NCI-H524 (cell line): ENCODE measurements at places on chromosomes 13 and 19.

GRCh38 chr13:51838240-51838846, 6.6 kb downstream of the TMEM272 start:
- DNase-seq: no peak

DNA sequence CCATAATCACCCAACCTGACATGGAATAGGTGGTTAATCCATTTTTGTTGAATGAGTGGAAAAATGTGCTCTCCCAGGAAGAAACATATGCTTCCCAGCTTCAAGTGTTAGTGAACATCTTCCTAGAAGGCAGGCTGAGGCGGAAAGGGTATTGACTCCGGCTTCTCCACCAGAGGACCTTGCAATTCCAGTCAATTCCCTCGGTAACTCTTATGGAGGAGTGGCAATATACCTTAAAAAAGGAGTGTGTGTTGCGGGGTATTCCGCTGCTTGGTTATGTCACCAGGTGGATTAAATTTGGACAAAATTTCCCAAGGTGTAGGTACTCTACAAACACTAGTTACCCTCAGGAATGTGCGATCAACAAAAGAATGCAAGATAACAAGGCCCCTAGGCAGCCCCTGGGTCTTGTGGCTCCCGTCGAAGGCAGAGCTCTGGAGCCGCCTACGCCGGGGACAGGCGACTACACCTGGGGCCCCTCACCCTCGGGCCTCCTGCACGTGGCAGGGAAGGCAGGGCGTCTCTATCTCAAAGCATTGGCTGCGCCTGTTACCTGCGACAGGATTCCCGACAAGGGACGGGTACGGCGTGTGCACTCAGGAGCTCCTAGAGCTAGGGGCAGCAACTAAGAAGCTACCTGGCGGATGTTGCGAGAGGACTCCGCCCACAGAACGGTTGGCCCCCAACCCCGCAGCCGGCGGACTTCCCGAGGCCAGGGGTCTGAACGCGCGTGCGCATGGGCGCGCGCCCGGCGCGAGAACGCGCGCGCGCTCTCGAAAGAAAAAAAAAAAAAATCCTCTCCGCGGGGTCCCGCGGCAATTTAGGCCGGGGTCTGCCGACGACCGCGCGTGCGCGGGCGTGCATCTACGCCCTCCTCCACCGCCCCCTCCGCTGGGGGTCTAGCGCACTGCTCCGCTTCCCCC, at the start of gene WDR87:
WDR87 (minus strand) TSS at position 649 of the 923 bp plus-strand sequence. CDS start 8,355 bp downstream, outside the sequence.
- peak; percentile 90 for DNase-seq

- DNase-seq: no peak
Measured at GRCh38 chr19:48991873-48992580, 1.1 kb downstream of the GYS1 start.

DNA sequence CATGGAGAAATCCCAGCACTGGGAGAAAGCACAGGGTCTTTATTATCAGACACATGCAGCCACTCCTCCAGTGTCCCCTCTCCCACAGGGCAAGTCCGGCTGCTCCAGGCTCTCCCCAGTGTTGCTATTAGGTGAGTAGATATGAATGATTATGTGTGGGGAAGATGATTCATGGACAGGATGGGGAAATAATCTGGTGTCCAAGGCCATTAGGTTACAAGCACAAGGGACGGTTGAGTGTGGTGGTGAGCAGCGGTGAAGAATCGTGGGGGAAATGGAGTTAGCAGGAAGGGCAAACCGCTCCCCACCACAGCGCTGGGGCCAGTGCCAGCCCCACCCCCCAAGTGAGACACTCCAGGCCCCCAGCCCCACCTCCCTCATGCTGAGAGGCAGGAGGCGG, 19.0 kb downstream of the CD177 start:
- no peak for DNase-seq

GRCh38 chr13:99617474-99618255, 116.4 kb downstream of the TM9SF2 start:
- DNase-seq: peak; percentile 58

GRCh38 chr13:40102854-40103253, 447.4 kb downstream of the COG6 start:
- no peak for DNase-seq

GRCh38 chr13:21243045-21243897, 66.8 kb downstream of the MRPL57 start:
- no peak for DNase-seq

- no peak for DNase-seq
Measured at GRCh38 chr19:1214862-1215731, 9.5 kb downstream of the STK11 start.

- DNase-seq: no peak
Measured at GRCh38 chr19:1474011-1474764, 4.8 kb downstream of the C19orf25 start.

- DNase-seq: no peak
Measured at GRCh38 chr13:51241720-51242119, 19.5 kb downstream of the FAM124A start.

GRCh38 chr13:109163037-109163379, 533.6 kb downstream of the MYO16 start:
- DNase-seq: no peak

- DNase-seq: no peak
Measured at GRCh38 chr13:73599232-73600128, 534.7 kb downstream of the KLF12 start.

DNA sequence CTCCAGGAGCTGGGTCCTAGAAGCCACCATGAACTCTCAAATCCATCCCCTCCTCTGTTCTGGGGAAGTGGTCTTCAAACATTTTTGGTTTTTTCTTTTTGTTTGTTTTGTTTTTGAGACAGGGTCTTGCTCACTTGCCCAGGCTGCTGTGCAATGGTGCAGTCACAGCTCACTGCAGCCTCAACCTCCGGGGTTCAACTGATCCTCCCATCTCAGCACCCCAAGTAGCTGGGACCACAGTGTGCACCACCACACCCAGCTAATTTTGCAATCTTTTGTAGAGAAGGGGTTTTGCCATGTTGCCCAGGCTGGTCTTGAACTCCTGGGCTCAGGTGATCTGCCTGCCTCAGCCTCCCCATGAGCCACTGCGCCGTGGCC, 7.0 kb downstream of the BLVRB start:
- no peak for DNase-seq

DNA sequence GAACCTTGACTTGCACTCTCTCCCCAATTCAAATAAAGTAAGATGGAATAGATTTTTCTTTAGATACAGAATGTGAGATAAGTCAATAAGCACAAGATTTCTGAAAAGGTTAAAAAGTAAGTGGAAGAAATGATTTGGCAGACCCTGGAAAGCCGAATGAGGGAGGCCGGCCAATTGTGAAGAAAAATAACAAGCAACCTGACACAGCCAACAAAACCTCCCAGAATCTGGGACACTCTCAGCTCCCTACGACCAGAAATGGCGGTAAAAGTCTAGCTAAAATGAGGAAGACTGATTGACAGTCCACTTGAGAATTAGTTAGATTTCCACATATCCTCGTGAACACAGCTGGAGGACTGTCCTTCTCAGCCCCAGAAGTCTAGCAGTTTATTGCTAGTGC, 85.4 kb downstream of the KLF12 start:
- DNase-seq: no peak

DNA sequence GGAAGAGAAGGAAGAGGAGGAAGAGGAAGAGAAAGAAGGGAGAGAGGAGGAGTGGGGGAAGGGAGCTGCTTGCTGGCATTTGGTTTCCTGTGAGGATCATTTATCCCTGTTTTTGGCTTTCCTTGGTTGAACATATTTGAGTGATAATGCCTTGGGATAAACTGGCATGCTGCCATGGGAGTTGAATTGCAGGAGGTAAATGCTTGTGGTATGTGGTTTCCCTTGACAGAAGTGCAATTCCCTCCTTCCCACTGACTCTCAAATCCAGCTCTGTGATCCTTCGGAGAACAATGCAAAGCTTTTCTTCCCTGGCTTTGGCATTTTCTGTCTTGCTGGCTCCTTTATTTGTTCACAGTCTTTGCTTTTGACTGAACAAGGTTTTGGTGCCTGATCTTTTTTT, 27.2 kb upstream of the CBY2 start:
- peak; percentile 65 for DNase-seq

DNA sequence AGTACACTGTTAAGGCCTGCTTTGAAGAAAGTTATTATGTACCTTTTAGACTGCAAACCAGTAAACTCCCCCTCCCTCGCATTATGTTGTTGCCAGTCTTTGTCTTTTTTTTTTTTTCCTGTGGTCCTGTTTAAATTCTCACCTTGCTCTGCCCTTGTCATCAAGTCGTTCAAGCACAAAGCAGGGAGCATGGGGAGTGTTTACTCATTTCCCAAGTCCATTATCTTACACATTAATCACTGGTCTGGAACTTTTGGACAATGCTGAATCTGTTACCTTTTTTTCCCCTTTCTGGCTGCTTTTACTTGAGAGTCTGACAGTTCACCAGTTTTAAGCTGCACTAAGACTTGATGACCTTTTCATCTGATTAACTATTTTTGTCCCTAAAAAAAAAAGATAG, 108.2 kb downstream of the DACH1 start:
- DNase-seq: no peak

- DNase-seq: no peak
Measured at GRCh38 chr13:102260256-102260655, 141.6 kb downstream of the FGF14 start.

DNA sequence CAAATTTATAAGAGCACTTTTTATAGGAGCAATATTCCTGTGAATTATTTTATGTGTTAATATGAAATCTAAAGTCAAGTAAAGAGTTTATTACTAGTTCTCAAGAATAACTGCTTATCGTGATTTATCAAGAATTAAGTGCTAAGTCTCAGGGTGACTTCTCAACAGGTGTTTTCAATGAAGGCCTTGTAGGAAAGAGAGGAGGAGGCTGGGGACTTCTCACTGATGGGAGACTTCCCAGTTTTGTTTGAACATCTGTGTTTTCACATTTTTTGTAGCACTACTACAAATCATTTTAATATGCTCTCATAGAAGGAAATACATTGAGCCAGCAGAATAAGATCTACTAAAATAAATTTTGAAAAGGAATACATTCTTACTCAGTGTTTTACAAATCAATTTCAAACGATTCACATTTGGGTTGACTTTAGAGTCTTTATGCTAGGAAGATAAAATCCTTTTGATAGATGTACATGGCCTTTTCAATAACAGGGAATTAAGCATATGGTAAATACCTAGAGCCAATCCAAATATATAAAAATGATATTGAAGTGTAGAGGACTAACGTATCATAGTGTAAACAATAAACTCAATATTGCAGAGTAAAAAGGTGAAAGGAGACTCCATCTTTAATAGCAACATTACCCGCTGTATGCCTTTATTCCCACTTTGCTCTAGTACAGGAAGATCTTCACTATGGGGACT, 6.8 kb downstream of the PCDH17 start:
- no peak for DNase-seq
